ENCODE measurements at places on chromosomes 1 and 21.

DNA sequence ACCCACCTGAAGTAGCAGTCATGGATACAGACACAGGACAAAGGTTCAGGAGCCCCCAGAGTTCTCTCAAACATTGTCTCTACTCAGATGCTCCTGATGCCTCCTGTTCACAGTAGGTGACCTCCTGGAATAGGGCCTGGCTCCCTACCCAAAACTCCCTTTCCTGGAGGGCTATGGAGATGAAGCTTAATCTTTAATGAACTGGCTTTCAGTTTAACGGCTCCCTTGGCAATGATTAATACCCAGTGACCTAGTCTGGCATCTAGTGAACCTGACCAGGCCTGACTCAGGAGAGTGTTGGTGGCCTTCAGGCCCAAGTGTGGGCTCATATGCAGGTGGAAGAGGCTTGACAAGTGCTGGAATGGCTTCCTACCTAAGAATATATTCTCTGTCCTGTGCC, 65.2 kb upstream of the TRABD2B start:
- no peak for DNase-seq

- no peak for DNase-seq
Measured at GRCh38 chr1:177838907-177839485, 130.9 kb downstream of the SEC16B start.

DNA sequence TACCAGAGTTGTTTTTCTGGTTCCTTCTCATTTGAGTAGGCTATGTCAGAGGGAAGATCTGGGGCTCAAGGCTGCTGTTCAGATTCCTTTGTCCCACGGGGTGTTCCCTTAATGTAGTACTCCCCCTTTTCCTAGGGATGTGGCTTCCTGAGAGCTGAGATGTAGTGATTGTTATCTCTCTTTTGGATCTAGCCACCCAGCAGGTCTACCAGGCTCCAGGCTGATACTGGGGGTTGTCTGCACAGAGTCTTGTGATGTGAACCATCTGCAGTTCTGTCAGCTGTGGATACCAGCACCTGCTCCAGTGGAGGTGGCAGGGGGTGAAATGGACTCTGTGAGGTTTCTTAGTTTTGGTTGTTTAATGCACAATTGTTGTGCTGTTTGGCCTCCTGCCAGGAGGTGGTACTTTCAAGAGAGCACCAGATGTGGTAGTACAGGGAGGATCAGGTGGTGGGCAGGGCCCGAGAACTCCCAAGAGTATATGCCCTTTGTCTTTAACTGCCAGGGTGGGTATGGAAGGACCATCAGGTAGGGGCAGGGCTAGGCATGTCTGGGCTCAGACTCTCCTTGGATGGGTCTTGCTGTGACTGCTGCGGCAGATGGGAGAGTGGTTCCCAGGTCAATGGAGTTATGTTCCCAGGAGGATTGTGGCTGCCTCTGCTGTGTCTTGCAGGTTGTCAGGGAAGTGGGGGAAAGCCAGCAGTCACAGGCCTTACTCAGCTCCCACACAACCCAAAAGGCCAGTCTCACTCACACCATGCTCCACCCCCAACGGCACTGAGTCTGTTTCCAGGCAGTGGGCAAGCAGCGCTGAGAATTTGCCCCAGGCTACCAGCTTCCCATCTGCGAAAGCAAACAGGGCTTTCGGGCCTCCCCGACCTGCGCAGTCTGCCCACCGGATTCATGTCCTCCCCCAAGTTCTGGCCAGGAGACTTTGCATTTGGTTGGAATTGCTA, 64.2 kb downstream of the SERINC2 start:
- DNase-seq: no peak

DNA sequence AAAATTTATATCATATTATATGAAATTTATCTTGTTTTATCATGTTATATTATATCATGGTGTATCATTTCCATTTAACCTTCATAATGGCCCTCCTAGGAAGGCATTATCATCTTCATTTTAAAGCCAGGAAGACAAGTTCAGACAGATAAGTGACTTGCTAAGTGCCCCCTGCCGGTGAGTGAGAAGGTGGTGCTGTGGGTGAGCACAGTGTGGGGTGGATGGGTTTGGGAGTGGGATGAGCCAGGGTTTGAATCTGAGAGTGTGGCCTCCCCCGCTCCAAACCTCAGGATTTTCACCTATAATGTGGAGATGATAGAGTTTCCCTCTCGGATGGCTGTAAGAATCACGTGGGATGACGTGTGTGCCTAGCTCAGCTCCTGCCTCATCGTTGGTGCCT, 108.7 kb upstream of the IGSF21 start:
- DNase-seq: no peak

- DNase-seq: no peak
Measured at GRCh38 chr1:21903638-21904453, 33.3 kb downstream of the HSPG2 start.

- DNase-seq: no peak
Measured at GRCh38 chr1:29811727-29812407, 575.5 kb downstream of the PTPRU start.

- DNase-seq: no peak
Measured at GRCh38 chr21:24895885-24896734, 711.2 kb downstream of the MRPL39 start.

DNA sequence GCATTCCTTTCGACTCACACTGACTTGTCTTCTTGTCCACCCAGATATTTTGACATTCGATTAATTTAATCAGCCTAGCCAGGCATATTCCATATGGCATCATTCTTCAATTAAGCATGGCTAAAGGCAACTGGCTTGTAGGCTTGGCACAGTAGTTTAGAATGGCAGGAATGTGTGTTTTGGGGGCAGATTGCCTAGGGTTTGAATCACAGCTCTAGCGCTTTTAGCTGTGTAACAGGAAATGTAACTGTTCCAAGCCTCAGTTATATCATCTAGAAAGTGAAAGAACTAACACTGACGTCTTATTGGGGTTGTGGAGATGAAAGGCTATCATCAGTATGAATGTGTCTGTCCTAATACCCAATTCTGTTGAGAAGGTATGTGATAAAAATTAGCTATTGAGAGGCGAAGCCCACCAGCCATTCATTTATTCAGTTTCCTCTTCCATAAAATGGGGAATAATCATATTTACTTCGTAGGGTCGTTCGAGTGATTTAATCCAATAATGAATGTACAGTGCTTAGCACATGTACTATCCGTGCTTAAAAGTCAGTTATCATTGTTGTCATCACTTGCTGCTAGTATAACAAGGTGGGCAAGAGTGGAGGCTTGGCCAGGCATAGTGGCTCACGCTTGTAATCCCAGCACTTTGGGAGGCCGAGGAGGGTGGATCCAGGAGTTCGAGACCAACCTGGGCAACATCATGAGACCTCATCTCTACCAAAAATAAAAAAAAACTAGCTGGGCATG, 41.6 kb upstream of the GRHL3 start:
- no peak for DNase-seq

- peak; percentile 62 for DNase-seq
Measured at GRCh38 chr21:44510508-44511218, 29.3 kb downstream of the KRTAP10-1 start.

DNA sequence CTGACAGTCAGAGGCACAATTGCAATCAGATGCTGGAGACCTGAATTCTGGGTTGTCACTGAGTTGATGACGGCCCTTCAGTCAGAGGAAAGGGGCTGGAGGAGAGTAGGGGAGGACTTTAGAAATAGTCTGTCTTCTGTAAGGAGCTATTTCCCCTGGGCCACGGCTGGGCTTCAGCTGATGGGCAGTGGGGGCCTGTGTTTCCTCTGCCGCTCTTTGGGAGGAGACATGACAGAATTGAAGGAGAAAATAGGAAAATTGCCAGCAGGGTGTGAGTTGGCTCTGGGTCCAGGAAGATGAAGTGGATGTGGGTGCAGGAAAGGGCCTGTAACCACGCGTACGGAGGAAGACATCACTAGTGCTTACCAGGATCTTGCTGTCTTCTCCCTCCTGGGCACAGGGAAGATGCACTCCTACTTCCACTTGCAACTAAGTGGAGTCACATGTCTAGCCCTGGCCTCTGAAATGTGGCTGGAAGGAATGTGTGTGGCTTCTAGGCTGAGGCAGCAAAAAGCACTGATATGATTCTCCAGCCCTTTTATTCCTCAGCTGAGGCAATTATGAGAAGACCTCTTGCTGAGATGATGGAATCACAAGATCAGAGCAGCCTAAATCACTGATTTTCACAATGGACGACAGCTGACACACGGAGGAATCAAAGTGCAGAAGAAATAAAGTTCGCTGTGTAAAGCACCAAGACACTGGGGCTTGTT, 250.0 kb downstream of the GRIK3 start:
- no peak for DNase-seq

DNA sequence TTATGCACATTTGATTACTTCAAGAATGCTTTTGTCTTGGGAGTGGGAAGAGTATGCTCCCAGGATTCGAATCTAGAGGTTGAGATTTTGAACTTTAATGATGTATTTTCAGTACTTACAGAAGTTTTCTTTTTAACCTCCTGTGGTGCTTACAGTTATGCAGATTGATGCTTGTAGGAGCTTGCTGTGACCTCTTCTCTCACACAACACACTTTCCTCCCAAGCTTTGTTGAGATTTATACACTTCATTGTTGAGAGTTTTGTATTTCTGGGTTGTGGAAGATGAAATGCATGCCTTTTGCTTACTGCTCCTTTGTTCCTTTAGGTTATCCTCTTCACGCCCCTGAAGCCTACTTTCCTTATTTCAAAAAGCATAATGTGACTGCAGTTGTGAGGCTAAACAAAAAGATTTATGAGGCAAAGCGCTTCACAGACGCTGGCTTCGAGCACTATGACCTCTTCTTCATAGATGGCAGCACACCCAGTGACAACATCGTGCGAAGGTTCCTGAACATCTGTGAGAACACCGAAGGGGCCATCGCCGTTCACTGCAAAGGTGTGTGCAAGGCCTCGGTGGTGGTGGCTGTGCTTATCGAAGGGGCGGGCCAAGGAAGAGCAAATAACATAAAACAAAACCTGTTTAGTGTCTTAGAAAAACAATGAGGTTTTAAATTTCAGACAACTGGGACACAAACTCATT, 75.5 kb upstream of the GPR88 start:
- no peak for DNase-seq

- DNase-seq: no peak
Measured at GRCh38 chr1:62937634-62938296, 153.8 kb downstream of the ATG4C start.

GRCh38 chr1:11768821-11769220, 6.8 kb downstream of the C1orf167 start:
- no peak for DNase-seq

GRCh38 chr1:178599745-178600144, 86.8 kb downstream of the TEX35 start:
- no peak for DNase-seq

All from NCI-H1930 (cell line).